ENCODE measurements at places on chromosomes 2 and 18.

- H3K4me3 ChIP-seq: no peak overlapping the region
- peaks cover 2% of the 10 kb centered on the region for H3K4me1 ChIP-seq
- no peaks in the 10 kb centered on the region for H3K27me3 ChIP-seq
- no peak overlapping the region for H3K27ac ChIP-seq
- DNase-seq: no peak
- no peaks in the 10 kb centered on the region for H3K36me3 ChIP-seq
Measured at GRCh38 chr2:231911381-231911780, 14.8 kb downstream of the NPPC start.

DNA sequence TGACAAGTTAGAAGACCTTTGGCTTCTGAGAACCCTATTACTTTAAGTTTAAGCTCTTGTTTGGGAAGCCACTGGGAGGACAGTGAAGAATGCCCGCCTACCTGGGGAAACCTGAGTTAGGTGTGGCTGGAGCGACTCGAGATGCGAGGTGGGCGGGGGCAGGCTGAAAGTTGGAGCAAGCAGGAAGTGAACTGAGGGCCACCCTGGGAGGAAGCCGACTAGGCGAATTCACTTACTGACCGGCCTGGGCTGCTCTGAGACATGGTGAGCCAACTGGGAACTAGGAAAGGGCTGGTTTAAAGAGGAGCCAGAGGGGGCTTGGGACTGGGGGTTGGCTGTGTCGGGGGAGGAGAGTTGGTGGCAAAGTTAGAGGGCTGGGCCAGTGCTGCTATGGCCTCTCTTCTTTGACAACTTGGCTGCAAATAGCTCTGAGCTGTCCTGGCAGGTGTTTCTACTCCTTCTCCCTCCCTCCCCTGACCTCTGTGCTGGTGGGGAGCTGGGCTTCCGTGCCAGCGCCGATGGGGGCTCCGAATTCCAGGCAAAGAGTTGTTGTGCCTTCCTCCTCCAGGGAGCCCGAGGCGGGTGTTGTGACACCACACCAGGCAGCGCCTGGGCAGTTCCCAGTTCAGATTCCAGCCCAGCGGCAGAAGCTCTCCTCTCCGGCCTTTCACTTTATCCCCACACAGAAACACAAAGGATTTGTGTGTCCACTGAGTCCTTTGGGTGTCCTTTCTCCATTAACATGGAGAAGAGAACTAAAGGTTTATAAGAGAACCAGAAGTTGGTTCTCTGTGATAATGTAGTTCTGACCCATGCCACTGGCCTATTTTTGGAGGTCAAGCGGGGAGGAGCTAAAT lies at the start of gene VAMP8:
Gene VAMP8 (plus strand): TSS at position 201 of the 857 bp plus-strand sequence. CDS start 61 bp downstream, at position 262.
- H3K27me3 ChIP-seq: no peaks in the 10 kb centered on the region
- peak within 1 kb of the TSS; percentile 90 for H3K27ac ChIP-seq
- H3K4me3 ChIP-seq: peak within 1 kb of the TSS; percentile 95
- peak; percentile 74 for DNase-seq

DNA sequence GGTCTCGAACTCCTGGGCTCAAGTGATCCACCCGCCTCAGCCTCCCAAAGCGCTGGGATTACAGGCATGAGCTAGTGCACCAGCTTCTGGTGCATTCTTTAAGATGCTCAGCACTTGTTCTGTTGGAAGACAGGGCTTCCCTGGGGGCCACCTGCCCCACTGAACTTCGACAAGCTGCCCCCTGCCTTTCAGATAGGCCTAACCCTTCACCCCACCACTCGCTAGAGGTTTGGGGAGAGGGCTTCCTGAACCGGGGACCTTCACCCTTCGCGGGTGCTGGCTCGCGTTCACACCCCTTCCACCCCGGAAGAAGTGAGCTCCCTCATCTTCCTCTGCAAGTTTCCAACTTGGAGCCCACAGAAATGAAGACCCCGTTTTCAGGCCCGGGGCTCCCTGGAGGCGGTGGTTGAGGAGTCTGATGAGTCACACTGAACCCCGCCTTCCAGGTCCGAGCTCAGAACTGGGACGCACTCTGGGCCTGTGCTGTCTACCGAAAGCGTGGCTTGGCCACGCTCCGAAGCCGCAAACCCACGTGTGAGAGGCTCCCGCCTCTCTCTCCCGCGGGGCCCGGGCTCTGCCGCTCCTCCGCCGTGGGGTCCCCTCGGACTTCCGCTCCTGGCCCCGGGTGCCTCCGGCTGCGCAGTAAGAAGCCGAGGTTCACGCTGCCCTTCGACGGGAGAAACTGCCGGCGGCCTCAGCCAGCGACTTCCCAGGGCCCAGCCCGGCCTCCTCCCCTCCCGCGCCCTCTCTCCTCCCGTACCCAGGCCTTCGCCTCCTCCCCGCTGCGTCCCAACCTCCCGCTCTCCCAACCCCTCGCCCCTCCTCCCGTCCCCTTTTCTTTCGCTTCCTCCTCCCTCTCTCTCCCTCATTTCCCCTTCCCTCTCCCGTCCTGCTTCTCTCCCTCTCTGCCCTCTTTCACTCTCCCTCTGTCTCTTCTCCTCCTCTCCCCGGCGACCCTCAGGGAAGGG lies 47.5 kb upstream of the SP3 start:
- peak; percentile 63 for DNase-seq
- H3K27ac ChIP-seq: peak overlapping the region; percentile 76
- no peaks in the 10 kb centered on the region for H3K36me3 ChIP-seq
- peaks cover 12% of the 10 kb centered on the region for H3K4me1 ChIP-seq
- no peaks in the 10 kb centered on the region for H3K27me3 ChIP-seq

GRCh38 chr2:70890469-70891065 lies 45.1 kb upstream of the ATP6V1B1 start:
- no peak for DNase-seq
- no peak overlapping the region for H3K27ac ChIP-seq
- H3K4me1 ChIP-seq: peaks cover 29% of the 10 kb centered on the region
- H3K27me3 ChIP-seq: peaks cover 83% of the 10 kb centered on the region

GRCh38 chr2:150097901-150098531 lies 389.5 kb downstream of the RND3 start:
- H3K36me3 ChIP-seq: no peaks in the 10 kb centered on the region
- no peak overlapping the region for H3K27ac ChIP-seq
- no peaks in the 10 kb centered on the region for H3K27me3 ChIP-seq
- no peaks in the 10 kb centered on the region for H3K4me1 ChIP-seq

GRCh38 chr2:70557171-70557838 lies 3.7 kb upstream of the TGFA start:
- DNase-seq: no peak
- no peak overlapping the region for H3K27ac ChIP-seq
- H3K36me3 ChIP-seq: no peaks in the 10 kb centered on the region
- no peak overlapping the region for H3K4me3 ChIP-seq
- peaks cover 11% of the 10 kb centered on the region for H3K27me3 ChIP-seq

- H3K27me3 ChIP-seq: peaks cover 6% of the 10 kb centered on the region
- peaks cover 5% of the 10 kb centered on the region for H3K36me3 ChIP-seq
- H3K4me1 ChIP-seq: peaks cover 19% of the 10 kb centered on the region
- H3K27ac ChIP-seq: no peak overlapping the region
- H3K4me3 ChIP-seq: no peak overlapping the region
Measured at GRCh38 chr2:191629976-191630712, 47.8 kb upstream of the NABP1 start.

GRCh38 chr2:6626401-6627012 lies 239.2 kb downstream of the CMPK2 start:
- no peak overlapping the region for H3K4me3 ChIP-seq
- no peak overlapping the region for H3K27ac ChIP-seq
- H3K27me3 ChIP-seq: peaks cover 23% of the 10 kb centered on the region
- H3K4me1 ChIP-seq: no peaks in the 10 kb centered on the region
- DNase-seq: no peak

DNA sequence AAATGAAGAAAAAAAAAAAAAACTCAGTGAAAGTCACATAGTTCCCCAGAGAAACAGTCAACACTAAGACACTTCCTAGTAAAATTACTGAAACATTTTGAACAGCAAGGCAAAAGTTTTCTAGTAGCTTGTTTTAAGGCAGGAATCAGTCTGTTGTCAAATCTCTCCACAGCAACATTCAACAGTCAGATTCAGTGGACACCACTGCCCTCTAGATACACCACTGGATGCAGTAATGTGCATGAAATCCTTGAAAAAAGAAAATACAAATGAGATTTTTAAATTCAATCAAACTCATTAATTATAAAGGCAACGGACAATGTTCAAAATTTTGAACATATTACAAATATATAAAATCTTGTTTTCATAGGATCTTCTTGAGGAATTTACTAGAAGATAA lies 46.4 kb downstream of the GRB14 start:
- H3K4me3 ChIP-seq: no peak overlapping the region
- H3K4me1 ChIP-seq: no peaks in the 10 kb centered on the region
- H3K27me3 ChIP-seq: no peaks in the 10 kb centered on the region

GRCh38 chr2:181602017-181602416 lies 54.9 kb downstream of the CERKL start:
- H3K36me3 ChIP-seq: no peaks in the 10 kb centered on the region
- no peak for DNase-seq
- H3K4me3 ChIP-seq: no peak overlapping the region
- H3K4me1 ChIP-seq: peaks cover 6% of the 10 kb centered on the region
- peaks cover 15% of the 10 kb centered on the region for H3K27me3 ChIP-seq

DNA sequence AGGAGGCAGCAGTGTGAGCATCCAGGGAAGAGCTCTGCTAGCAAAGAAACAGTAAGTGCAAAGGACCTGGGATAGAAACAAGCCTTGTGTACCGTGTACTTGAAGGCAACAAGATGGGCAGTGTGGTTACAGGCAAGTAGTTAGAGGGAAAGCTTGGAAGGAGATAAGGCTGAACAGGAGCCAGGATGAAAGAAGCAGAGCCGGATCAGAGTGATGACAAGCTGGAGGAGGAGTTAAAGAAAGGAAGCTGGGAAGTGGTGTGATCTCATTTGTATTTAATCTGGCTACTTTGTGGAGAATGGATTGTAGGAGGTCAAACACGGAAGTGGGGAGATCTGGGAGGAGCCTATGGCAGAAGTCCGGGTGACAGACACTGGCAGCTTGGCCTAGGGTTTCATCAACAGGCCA lies 44.7 kb upstream of the VPS54 start:
- H3K4me3 ChIP-seq: no peak overlapping the region
- H3K36me3 ChIP-seq: no peaks in the 10 kb centered on the region
- H3K27me3 ChIP-seq: no peaks in the 10 kb centered on the region
- no peak for DNase-seq

DNA sequence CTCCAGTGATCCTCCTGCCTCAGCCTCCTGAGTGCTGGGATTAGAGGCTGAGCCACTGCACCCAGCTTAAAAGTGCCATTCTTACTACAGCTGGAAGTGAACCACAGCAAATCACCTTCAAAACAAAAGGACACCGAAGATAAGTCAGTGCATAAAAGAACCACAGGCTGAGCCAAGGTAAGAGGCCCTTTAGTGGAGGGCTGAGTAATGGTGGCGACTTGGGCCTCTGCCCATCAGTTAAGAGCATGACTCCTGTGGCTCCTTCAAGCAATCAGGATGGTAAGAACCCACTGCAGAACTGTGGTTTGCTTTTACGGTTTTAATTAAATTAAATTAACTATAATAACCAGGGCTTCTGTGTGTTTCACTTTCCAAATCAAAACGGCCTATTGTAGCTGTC lies 75.1 kb downstream of the CTAGE1 start:
- no peaks in the 10 kb centered on the region for H3K27me3 ChIP-seq
- peaks cover 65% of the 10 kb centered on the region for H3K4me1 ChIP-seq
- peak overlapping the region; percentile 80 for H3K27ac ChIP-seq
- peak overlapping the region; percentile 86 for H3K4me3 ChIP-seq
- no peaks in the 10 kb centered on the region for H3K36me3 ChIP-seq
- DNase-seq: no peak

- H3K4me3 ChIP-seq: no peak overlapping the region
- H3K27me3 ChIP-seq: no peaks in the 10 kb centered on the region
- no peak overlapping the region for H3K27ac ChIP-seq
- no peak for DNase-seq
- no peaks in the 10 kb centered on the region for H3K4me1 ChIP-seq
- no peaks in the 10 kb centered on the region for H3K36me3 ChIP-seq
Measured at GRCh38 chr2:66699793-66700676, 265.1 kb downstream of the MEIS1 start.

- no peaks in the 10 kb centered on the region for H3K27me3 ChIP-seq
- H3K4me3 ChIP-seq: no peak overlapping the region
- H3K4me1 ChIP-seq: no peaks in the 10 kb centered on the region
- H3K27ac ChIP-seq: no peak overlapping the region
Measured at GRCh38 chr2:26801328-26801727, 15.5 kb downstream of the CENPA start.

GRCh38 chr2:106825161-106825560 lies 60.8 kb downstream of the ST6GAL2 start:
- H3K27ac ChIP-seq: no peak overlapping the region
- H3K4me3 ChIP-seq: no peak overlapping the region
- DNase-seq: no peak
- no peaks in the 10 kb centered on the region for H3K4me1 ChIP-seq
- no peaks in the 10 kb centered on the region for H3K36me3 ChIP-seq

DNA sequence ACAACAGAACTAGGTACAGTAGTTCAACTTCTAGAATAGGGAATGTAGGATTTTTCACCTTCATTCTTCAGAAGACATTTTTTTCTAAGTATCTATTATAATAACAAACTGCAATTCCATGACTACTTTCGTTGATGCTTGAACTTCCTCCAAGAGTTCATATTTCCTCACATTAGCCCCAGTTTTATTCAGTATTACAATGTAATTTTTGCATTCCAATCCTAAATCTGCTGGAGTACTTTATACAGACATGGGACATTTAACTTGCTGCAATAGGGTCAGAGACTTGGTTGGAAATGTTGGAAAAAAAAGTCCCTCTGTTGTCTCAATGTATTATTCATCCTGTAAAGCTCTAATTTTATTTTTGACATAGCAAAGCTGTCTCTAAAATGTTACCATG lies 19.6 kb upstream of the FTCDNL1 start:
- H3K4me3 ChIP-seq: no peak overlapping the region
- no peak overlapping the region for H3K27ac ChIP-seq
- DNase-seq: no peak
- no peaks in the 10 kb centered on the region for H3K4me1 ChIP-seq
- peaks cover 38% of the 10 kb centered on the region for H3K27me3 ChIP-seq

DNA sequence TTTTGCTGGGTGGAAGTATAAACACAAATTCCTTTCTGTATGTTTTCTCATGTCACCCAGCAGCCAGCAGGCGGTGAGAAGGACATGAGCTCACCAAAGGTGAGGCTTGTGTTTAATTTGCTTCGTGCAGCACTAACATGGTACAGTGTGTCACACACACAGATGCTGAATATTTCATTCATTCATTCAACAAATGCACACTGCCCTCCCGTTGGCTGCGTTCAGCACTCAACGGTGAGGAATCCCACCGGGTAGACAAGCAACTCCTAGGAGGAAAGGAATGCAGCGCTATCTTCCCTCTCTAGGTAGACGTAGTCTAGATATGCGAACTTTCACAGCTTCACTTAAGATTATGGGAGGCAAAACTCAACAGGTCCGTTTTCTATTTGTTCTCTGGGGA lies 85.1 kb downstream of the LONRF2 start:
- no peak for DNase-seq
- H3K36me3 ChIP-seq: no peaks in the 10 kb centered on the region
- H3K27ac ChIP-seq: no peak overlapping the region
- peaks cover 6% of the 10 kb centered on the region for H3K27me3 ChIP-seq
- H3K4me1 ChIP-seq: peaks cover 17% of the 10 kb centered on the region

- no peaks in the 10 kb centered on the region for H3K27me3 ChIP-seq
- H3K27ac ChIP-seq: no peak overlapping the region
- H3K36me3 ChIP-seq: no peaks in the 10 kb centered on the region
- no peak overlapping the region for H3K4me3 ChIP-seq
- H3K4me1 ChIP-seq: peaks cover 17% of the 10 kb centered on the region
- DNase-seq: no peak
Measured at GRCh38 chr18:62766266-62766665, 50.9 kb downstream of the PHLPP1 start.

- H3K4me3 ChIP-seq: peak overlapping the region; percentile 45
- H3K27me3 ChIP-seq: no peaks in the 10 kb centered on the region
- peaks cover 47% of the 10 kb centered on the region for H3K4me1 ChIP-seq
- peak overlapping the region; percentile 44 for H3K27ac ChIP-seq
- no peak for DNase-seq
Measured at GRCh38 chr2:233988581-233988980, 61.9 kb upstream of the SPP2 start.

All from natural killer cell treated with Interleukin-12 subunit alpha and Interleukin-12 subunit beta and Interleukin-15 and Interleukin-18, amount 100 ng/mL, for 72 hours (primary cell).